Frontal cortex (tissue), 4 donors: ENCODE measurements at places on chromosomes 4 and X. TPM values are rescaled to one million over a fixed set of nuclear protein-coding genes. Genes with fewer than 3 reads are reported as not detected.

GRCh38 chr4:14362385-14362784 is 639.9 kb upstream of the CPEB2 start:
- DNase-seq, result no peak

DNA sequence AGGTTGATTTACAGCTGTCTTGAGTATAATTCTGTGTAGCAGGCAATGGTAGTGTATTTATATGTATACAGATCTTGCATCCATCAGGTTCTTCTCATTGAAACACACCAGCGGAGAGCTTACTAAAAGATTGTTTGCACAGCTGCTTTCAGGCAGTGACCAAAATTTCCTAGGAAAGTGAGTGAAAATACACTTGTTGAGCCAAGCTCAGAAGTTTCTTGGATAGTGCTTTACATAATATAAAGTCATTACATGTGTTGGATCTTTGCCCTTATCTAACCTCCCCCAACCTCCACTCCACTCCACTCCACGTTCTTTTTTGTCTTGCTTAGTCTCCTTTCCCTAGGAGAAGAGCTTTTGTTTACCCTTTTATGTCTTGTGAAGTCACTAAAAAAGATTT is 34.1 kb downstream of the CNKSR2 start:
- DNase-seq, result no peak

The DUSP21 gene
- total RNA-seq, result not detected

The ARHGAP36 gene
- total RNA-seq, result 0.41 TPM

DNA sequence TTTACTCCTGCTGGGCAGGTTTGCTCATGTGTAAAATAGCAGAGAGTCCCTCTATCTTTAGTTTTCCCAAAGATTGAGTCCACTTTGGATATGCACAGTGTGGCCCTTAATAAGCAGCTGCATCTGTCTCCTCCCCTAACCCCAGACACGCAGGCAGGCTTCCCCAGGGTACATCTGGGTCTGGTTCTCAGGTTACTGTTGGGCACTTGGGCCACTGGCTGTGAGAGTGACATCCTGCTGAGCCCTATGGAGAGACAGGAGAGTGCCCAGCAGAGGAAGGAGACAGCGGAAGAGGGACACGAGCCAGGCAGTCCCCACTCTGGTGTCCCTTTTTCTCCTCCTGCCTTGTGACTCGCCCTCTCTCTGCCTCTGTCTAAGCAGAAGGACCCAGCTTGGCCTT is 16.0 kb downstream of the XK start:
- no peak for DNase-seq

DNA sequence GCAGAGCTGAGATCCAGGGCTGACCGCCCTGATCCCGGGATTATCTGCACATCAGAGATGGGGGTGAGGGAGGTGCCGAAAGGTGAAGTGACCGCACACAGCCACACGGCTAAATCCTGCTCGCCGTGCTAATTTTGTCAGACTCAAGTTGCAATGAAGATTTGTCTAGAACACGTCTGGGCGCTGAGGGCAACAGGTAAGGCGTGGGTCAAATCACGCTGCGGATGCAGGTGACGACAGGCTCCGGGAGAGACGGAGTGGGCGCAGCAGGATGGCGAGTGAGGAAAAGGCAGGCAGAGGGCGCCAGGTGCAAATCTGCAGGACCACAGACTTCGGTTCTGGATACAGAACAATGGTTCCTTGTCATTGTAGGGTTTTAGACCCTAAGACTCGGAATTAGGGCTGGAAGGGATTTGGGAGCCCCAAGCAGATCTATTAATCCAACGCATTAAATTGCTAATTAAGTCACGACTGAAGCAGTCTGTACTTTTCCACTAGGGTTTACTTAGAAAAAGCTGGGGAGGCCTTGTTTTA is 1.9 kb upstream of the TBC1D14 start:
- no peak for DNase-seq

The IL3RA gene
- 1.2 TPM for total RNA-seq

DNA sequence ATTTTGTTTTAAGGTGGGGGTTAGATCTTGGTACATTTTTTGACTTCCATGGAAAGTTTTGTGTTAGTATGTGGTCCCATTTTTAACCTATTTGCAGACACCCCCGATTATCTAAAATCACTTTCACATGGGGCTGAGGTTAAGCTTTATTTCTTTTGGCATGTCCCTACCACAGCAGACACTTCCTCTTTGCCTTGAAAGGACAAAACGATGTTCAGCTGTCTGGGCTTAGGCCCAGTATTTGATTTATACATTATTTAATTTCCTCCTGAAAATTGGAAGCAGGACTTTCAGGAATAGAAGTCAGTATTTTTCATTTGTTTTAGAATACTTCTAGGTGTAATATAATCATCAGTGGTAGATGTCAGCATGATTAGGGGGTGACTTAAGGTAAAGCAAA is 112.4 kb upstream of the SPRY1 start:
- DNase-seq, result no peak

The PCDH7 gene
- total RNA-seq, result 44.0 TPM

- DNase-seq, result no peak
Observed at GRCh38 chr4:182918791-182919302, 1.7 kb upstream of the DCTD start.

DNA sequence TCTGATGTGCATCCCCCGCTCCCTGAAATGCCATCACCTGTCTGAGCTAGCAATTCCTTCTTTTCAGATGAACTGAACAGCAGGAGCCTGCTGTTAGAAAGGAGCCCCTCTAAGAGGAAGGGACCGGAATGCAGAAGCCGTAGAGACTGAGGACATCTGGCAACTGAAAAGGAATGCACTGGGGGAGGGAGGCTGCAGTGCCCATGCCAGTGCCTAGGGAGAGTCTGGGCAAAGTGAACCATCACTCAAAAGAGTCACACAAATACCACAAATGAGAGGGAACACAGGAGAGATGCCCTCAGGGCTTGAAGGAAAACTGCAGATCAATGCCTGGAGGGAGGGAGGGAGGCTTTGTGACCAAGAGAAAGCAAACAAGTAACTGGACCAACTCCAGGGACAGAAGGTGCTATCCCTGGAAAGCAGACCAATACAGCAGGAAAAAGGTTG is 93.9 kb upstream of the CBR4 start:
- DNase-seq, result no peak

DNA sequence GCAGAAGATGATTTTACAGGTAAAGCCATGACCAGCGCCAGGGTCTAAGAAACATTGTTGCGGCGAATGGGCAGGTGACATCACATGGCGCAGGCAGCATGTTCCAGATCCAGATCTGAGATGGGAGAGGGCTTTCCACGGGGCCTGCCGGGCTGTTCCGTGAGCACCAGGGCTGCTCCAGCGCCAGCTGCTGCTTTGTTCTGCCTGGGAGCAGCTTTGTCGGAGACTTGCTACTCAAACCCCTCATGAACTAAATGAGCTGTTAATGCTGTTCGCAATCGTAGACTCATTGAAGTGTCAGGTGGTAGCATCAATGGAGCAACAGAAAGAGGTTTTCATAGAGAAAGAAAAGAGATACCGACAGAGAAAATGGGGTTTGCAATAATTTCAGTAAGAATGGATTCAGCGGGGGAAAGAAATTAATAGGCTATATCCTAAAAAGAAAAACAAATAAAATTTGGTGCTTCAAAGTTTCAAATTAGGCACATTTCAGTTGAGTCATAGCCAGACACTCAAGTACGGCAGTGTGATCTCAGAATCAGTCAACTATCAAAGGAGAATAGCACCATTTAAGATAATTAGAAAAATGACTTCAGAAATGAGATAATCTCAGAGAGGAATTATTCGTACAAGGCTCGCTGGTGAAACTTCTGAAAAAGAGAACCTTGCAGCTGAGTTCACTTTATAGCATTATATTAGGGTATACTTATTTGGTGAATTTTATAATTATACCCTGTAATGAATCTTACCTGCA is 23.9 kb downstream of the SORBS2 start:
- DNase-seq, result no peak

The OTC gene
- 0.41 TPM for total RNA-seq
